ENCODE measurements at places on chromosomes 3 and 15.

DNA sequence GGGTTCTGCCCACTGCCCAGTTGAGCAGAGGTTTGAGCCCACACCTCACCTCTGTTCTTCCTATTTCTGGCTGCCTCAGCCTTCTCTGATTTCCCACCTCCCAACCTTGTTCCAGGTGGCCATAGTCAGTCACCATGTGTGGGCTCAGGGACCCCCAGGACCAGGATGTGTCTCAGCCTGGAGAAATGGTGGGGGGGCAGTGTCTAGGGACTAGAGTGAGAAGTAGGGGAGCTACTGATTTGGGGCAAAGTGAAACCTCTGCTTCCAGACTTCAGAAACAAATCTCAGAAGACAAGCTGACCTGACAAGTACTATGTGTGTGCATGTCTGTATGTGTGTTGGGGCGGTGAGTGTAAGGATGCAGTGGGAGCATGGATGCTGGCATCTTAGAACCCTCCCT is 22.9 kb downstream of the SHF start:
- no peak for DNase-seq

DNA sequence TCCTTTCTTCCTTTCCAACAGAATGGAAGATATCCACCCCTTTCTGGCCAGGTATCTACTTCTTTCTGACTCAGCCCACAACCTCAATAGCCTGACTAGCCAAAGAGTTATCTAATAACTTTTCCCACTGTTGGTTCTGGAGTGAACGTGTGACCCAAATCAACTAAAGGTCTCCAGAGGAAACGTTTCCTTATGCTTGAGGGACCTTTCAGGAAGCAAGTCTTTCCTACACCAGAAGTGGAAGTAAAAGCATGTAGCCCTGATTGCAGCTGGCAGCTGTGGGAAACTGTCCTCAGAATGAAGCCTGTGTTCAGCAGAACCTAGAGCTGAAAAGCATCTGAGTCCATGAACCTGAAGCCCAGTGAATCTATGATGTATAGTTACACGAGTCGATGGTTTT is 34.7 kb upstream of the PHLDB2 start:
- no peak for DNase-seq

GRCh38 chr3:56911363-56911762 is 109.6 kb upstream of the ARHGEF3 start:
- DNase-seq = no peak

GRCh38 chr15:57502116-57502515 is 89.6 kb upstream of the MYZAP start:
- DNase-seq = no peak

GRCh38 chr3:122921791-122922651 is 105.5 kb downstream of the SEMA5B start:
- DNase-seq = peak; percentile 43

DNA sequence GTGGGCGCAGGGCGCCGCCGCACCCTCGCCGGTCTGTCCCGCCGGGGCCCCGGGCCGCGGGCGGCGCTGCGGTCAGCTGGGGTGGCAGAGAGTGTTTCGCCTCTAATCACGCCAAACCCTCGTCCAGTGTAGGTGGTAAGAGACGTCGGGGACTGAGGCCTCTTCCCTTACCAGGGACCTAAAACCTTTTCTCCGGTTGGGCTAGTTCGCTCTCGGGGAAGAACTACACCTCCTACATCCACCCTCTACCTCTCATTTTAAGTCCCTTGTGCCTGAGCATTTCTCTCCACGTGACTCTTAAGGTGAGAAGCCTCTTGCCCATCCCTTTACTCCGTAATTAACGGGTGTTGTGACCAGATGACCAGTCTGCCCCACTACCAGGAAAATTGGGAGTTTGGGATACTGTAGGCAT is 520 bp downstream of the TMEM42 start:
- DNase-seq = peak; percentile 33

GRCh38 chr15:94346282-94346681 is 114.9 kb downstream of the MCTP2 start:
- DNase-seq = no peak

DNA sequence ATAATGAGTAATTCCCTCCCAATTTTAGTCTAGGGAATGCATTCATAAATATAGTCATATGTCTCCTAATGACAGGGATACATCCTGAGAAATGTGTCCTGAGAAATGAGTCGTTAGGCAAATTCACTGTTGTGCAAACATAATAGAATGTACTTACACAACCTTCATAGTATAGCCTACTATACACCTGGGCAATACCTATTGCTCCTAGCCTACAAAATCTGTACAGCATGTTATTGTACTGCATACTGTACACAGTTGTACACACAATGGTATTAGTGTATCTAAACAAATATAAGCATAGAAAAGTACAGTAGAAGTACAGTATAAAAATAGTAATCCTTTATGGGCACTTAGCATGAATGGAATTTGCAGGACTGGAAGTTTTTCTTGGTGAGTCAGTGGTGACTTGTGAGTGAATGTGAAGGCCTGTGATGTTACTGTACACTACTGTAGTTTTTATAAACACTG is 6.6 kb downstream of the DTWD1 start:
- DNase-seq = peak; percentile 82

DNA sequence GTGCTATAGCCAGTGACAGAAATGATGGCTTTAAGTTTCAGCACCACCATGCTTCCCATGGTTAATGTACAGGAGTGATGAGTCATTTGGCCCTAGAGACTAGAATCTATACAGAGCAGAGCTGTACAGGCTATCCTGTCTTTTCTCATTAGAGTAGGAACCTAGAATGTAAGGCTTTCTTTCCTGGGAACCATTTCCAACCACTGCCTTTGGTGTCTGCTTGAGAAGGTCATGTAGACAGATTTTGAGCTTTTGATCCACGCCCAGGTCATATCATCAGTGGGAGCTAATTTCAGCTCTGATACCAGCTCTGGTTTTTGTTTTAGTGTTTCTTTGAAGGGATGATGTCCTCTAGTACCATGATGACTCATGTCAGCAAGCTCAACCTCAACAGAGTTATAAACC is 543.1 kb downstream of the NTRK3 start:
- no peak for DNase-seq

GRCh38 chr15:35209838-35210237 is 124.7 kb upstream of the NANOGP8 start:
- DNase-seq = no peak

DNA sequence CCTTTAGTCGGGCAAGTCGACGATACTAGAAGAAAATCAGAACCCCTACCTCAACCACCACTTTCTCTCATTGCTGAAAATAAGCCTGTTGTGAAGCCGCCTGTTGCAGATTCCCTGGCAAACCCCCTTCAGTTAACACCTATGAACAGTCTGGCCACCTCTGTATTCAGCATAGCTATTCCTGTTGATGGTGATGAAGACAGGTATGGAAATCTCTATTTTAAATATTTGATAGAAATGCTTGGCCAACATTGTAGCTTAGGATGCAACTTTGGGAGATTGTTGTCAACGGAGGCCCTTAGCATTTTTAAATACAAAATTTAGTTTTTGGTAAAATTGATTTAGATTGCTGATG is 3.0 kb downstream of the TSC22D2 start:
- no peak for DNase-seq

- DNase-seq = peak; percentile 52
These were observed 39.7 kb upstream of the C15orf39 start for GRCh38 chr15:75161917-75162414.
